T-cell (primary cell): ENCODE measurements at places on chromosomes 4 and X.

- no peak for DNase-seq
Measured at GRCh38 chr4:170497112-170497511, 407.4 kb upstream of the AADAT start.

DNA sequence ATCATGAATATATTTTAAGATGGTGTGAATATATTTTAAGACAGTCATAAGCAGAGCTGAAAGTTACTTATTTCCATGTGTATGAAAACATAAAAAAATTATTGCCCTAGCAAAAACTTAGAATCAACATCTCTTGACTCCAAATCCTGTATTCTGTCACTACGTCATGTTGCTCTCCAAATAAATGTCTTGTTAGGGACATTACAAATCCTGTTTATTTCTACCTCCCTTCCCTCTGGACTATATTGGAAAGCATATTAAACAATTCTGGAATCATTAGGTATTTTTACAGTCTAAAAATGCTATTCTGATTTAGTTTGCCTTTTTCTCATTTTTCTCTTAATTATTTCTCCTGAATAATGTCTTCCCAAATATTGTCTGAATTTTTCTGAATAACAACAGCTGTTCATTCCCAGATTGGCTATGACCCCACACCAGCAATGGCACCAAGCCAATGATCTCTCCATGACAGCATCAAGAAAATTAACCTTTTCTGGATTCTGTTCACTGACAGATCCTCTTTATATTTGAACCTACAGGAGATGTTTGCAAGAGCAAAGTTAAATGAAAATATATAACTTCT is 523.1 kb downstream of the IQCM start:
- no peak for DNase-seq

- DNase-seq: no peak
Measured at GRCh38 chrX:133979641-133980230, 5.7 kb downstream of the GPC3 start.

- DNase-seq: no peak
Measured at GRCh38 chrX:153688911-153689590, 1.3 kb downstream of the SLC6A8 start.

- no peak for DNase-seq
Measured at GRCh38 chr4:15989424-15989823, 26.4 kb upstream of the FGFBP2 start.

DNA sequence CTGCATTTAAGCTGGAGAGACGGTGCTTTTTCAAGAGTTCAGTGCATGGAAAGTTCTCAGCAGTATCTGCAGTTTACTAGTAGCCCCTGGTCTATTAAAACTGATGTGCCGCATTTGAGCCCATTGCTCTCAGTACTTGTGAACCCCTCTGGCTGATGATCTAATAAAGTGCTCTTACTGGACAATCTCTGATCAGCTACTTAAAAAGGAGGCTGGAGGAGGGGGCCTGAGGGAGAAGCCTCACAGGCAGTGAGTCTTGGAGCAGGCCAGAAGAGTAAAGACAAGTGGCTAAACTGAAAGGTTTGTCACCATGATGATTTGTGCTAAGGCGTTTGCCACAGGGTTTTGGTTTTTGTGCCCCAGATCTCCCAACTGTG is 138.5 kb downstream of the ARX start:
- DNase-seq: no peak

DNA sequence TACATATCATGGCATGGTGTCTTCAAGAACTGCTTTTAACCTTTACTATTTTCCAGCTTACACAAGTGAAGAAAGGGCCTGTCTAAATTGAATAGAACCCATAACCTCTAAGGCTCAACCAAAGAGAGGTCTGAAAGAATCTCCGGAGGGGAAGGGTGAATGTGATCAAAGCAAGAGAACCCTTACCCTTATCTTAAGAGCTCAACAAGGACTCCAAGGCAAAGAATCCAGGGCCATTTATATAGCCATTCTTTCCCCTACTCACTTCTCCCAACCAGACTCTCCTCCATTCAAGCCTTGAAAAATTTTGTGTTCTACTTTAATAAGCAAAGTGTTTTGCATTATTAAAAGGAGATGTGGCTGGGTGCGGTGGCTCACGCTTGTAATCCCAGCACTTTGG is 118.7 kb downstream of the SH3RF1 start:
- DNase-seq: no peak

GRCh38 chr4:91758487-91758886 is 545.3 kb upstream of the GRID2 start:
- DNase-seq: no peak

GRCh38 chr4:94947681-94948108 is 189.9 kb downstream of the BMPR1B start:
- no peak for DNase-seq

GRCh38 chr4:141933978-141934377 is 297.6 kb downstream of the IL15 start:
- no peak for DNase-seq

DNA sequence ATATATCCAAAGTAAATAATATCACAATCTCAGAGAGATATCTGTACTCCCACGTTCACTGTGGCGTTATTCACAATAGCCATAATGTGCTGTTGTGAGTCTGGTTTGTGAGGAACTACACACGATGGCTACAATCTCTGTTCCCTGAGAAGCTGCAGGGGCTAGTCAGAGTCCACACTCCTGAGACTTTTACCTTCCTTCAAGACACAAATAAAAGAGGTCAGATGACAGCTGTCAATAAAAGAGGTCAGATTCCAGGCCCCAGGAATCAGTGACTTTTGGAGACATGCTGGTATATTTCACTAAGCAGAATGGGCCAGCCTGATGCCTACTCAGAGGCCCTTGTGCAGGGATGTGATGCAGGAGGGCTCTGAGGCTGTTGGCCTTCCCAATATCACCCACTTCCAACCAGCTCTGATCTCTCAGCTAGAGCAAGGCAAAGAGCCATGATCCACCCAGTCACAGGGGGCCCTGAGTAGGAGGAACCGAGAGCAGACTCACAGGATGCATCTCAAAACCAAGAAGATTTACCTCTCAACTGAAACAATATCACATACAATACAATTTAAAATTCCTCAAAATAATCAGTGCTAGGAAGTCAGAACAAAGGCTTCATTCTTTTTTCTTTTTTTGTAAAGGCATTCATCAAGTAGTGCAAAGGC is 13.8 kb downstream of the FRYL start:
- DNase-seq: no peak

GRCh38 chr4:95949808-95950207 is 109.9 kb downstream of the PDHA2 start:
- no peak for DNase-seq

DNA sequence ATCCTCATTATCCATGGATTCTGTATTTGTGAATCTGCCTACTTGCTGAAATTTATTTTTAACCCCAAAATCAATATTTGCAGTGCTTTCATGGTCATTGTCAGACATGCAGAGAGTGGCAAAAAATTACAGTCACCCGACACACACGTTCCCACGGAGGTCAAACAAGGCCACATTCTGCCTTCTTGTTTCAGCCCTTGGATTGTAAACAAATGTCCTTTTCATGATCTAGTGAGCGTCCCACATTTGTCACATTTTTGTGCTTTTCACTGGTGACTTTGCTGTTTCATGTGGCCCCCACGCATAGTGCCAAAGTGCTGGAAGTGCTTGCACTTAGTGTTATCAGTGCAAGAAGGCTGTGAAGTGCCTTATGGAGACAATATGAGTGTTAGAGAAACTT is 45.0 kb downstream of the SOD3 start:
- no peak for DNase-seq
